ENCODE measurements at places on chromosomes 1 and 21. TPM values are rescaled to one million over a fixed set of nuclear protein-coding genes. Genes with fewer than 3 reads are reported as not detected.

DNA sequence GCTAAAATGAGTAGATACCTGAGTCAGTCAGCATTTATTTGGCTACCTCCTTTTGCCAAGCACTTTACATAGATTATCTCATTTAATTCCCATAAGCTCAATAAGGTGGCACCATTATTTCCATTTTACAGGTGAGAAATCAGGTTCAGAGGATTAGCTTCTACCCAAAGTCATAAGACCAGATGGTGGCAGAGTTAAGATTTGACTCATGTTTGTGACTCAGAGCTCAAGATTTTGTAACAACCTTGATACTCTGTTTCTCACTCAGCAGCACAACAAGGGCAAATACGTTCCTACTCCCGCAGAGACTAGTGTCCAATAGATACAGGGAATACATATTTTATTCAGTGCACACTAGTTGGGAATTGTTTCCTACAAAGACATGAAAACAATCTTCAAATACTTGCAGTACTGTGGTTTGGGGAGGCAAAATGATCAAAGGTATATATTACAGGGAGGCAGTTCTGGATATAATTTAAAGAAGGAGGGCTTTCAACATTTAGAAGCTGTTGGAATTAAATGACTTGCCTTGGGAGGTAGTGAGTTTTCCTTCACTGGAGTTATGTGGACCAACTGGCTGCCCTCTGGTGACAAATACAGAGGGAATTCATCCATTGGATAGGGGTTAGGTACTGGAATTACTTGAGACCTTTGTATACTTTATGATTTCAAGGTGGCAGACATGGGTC, 3.6 kb downstream of the LEPR start:
- DNase-seq = no peak

GRCh38 chr1:26775666-26776065, 12.1 kb upstream of the PIGV start:
- no peak for DNase-seq

GRCh38 chr1:177872308-177872900, 97.5 kb downstream of the SEC16B start:
- no peak for DNase-seq

GRCh38 chr1:214349008-214349407, 68.0 kb downstream of the SMYD2 start:
- DNase-seq = no peak

DNA sequence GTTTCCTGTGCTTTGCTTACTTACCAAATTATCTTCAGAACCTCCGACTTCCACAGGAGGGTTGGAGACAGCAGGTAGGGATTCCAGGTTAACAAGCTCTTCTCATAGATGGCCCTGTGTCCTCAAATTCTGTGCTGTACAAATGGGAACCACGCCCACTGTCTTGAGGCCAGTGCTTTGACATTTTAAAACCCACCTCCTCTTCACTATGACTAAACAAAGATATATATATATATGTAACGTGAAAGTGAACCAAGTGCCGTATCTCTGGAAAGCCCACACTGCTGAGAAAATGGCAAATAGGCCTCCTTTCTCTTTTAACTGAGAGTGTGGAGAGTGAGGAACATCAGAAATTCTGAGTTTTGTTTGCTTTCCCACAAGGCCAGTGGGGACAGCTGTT, 99.6 kb downstream of the ZBTB18 start:
- DNase-seq = no peak

Gene HAPLN2
- not detected for total RNA-seq

DNA sequence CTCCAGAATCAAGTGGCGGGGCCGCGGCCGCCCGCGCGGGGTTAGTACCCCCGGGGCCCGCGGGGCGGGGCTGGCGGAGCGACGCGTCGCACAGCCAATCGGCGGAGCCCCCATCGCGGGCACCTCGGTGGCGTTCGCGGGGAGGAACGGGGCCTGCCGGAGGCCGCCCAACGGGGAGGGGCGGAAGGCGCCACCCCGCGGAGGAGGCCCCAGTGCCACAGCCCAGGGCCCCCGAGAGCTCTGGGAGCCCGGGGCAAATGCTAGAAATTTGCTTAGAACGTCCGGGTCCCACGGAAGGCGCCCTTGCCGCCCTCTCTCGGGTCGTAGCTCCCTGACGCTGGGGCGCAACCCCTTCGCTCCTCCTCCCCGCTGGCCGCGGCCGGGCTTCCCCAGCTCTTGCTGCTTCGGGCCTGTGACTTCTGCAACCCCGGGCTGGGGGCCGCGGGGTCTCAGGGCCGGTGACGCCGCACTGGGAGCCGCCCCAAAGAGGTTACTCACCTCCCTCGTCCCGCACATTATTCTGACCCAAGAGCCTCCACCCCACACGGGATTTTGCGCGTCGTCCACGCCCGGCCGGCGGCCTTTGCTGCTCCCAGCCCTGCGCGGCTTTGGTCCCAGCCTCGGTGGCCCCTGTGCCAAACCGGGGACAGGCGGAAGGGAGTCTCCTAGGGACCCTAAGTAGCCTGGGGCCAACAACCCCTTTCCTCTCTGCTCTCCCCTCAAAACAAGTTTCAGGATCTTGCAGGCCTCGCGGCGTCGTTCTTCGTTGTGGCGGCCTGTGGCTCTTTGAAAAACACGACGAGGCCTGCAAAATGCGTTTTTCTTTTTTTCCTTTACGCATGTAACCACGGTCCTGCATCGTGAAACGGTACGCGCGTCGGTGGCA, at the start of gene RUNX3:
Gene RUNX3 (minus strand): TSS at position 17 of the 886 bp plus-strand sequence. CDS start 408 bp downstream, outside the sequence.
- no peak for DNase-seq

GRCh38 chr1:176211396-176212165, 4.5 kb upstream of the COP1 start:
- no peak for DNase-seq

Gene F13B
- total RNA-seq = not detected

Gene PLEKHM2
- 23.5 TPM for total RNA-seq

GRCh38 chr1:109990302-109990653, 5.7 kb downstream of the AHCYL1 start:
- no peak for DNase-seq

Gene LAX1
- 0.42 TPM for total RNA-seq

Gene KCND3
- 5.4 TPM for total RNA-seq

GRCh38 chr1:207414606-207415108, 39.5 kb upstream of the CR2 start:
- DNase-seq = no peak

DNA sequence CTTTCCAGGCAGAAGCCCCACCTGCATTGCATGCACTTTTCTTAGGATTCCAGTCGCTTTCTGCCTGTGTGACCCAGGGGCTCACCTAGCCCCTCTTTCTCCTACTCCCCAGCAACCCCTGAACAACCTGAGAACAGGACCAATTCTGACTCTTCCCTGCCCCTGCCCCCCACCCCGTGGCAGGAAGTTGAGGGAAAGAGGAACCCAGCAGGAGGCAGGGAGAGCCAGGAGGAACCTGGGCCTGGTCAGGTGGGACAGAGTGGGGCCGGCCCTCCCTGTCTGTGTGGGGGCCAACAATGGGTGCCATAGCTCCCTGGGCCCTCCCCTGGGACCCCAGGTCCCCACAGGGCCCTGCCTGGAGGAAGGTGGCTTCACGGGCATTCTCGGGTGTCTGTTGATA, 6.1 kb downstream of the BMP8A start:
- no peak for DNase-seq

- DNase-seq = no peak
Observed at GRCh38 chr1:47996060-47996405, 1.2 kb downstream of the TRABD2B start.
